Retinal pigment epithelial cell (primary cell): ENCODE measurements at places on chromosomes 5 and 9.
A peak's percentile ranks its signal among the peaks of the same experiment; 100 is the strongest.

- no peak for DNase-seq
Observed at GRCh38 chr5:143002459-143003327, 232.5 kb downstream of the ARHGAP26 start.

GRCh38 chr5:91125916-91126315 lies 257.2 kb downstream of the ARRDC3 start:
- no peak for DNase-seq

GRCh38 chr5:160188141-160189015 lies 40.9 kb upstream of the FABP6 start:
- peak; percentile 76 for DNase-seq

DNA sequence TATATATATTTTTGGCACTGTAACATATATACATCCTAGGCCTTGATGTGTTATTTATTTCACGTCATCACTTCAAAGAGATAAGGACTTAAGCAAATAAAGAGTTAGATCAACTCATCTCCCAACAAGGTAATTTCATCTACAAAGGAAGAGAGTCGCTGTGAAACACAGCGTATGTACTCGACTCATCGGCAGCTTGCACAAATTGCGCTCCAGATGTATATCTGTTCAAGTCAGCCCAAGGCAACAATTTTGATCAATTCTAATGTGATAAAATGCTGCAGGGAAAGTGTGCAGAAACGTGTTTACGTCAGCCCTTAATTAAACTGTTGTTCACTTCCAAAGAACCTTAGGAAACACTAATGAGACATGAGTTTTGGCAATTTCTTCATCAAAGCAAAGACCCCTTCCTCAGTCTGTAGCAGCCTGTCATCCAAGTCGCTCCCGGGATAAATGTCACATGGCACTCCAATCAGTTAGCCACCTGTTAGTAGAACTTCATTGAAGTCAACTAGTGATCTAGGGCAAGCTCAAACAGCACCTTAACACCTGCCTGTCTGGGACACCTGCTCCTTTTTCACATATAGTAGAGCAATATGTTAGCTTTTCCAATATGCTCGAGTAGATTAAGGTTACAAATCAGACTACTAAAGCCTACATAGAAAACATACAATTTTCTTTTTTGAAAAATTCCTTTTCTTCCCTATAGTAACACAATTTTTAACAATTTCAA lies 182.4 kb downstream of the NFIB start:
- DNase-seq, result no peak
